Effector memory CD4-positive, alpha-beta T cell (primary cell): ENCODE measurements at places on chromosomes 7 and 10.

DNA sequence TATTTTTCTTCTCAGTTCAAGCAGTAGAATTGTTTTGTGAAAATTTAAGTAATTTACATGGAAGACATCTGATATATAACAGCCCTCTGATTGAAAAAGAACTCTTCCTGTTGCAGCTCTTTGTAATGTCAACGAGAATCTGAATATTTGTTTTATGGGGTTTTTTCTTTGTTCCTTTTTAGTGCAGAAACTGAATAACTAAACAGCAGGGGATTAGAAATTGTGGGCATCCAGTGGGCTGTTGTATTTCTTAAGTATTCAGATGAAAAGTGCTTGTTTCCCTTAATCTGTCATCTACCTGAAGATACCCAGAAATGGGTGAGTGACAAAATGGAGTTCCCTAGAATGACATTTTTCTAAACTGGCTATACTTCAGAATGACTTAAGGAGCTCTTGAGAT is 7.4 kb downstream of the ARL4A start:
- no peak for DNase-seq

DNA sequence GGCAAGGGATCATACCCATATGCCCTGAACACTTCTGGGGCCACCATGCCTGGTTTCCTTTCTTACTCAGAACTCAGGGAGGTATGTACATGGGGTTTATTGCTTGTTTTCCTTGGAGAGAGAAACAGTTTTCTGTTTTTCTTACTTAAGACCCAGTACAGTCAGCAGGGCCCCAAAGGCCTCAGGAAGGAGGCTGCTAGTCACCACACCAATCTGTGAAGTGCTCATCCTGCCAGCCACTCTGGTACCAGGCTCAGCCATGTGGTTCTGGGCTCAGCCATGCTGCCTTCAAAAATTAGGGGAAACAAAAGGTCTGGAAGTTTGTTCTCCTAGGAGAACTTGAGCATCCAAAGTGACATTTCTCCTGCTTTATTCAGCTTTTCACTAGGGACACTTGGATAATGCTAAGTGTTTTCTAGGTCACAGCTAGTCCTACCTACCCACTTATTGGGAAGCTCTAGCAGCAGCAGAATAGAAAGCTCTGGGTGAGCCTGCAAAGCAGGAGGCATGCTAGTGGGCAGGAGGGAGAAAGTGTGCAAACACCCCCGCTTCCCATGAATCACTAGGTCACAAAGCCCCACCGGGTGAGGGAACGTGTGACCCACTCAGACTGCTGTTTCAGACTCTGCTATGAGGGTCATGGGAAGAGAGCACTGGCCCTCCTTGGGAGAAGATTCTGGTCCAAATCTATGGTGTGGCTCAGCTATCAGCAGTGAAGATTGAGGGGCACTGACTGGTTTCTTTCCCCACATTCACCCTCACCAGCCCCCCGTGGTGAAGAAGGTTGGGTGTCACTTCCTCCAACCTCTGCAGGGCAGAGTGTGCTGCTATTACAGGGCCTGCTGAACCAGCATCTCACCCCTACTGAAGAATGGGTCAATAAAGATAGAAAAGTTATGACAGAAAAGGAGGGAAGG is 23.9 kb downstream of the NUDCD3 start:
- DNase-seq: no peak

GRCh38 chr10:76404531-76404930 is 973.1 kb downstream of the LRMDA start:
- no peak for DNase-seq

DNA sequence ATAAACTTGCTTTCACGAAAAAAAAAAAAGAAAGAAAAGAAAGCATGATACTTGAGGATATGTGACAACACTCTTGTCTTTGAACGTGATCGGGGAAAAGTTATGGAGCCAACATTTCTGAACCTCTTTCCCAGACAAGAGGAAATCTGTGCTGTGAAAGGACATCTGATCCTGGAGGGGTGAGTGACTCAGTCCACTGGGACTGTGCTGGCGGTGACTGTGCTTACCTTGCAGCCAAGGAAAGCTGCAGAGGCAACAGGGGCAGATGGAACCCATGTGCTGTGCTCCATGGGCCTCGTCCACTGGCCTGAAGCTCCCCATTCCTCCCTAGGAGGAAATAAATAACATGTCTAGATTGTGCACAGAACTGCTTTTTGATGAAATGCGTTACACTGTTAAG is 116.5 kb upstream of the RAB11FIP2 start:
- DNase-seq: no peak

GRCh38 chr7:2965745-2966270 is 77.9 kb downstream of the CARD11 start:
- no peak for DNase-seq

DNA sequence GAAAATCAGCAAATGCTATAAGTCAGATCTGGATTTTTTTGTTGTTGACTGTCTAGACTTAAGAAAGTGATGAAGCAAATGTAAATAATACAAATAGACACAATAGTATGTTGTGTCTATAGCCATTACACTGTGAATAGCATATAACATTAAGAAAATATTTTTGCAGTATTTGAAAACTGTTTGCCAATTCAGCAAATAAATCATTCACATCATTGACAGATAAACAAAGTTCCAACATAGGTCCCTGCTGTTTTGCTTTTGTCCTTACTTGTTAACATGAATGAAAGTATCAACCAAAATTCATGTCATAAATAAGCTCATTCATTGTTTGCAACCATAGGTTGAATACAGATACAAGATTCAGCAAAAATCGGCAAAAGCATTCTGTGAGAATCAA is 200.5 kb downstream of the KIF20B start:
- no peak for DNase-seq

DNA sequence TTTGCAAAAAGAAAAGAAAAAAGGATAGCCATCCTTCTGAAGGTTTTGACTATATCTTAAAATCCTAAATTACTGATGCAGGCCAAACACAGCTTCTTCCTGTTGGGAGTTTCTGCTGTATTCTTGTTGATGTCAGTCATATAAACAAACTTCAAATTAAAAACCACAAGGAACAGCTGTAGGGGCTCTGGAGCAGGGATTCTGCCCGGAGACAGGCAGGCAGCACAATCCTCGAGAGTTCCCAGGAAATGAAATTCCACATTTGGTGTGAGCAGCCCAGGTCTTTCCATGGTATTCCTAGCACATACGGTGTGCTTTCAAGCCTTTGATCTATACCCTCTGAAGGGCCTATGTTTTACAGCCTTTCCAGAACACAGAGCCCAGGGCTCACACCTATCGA is 43.2 kb downstream of the INSYN2A start:
- DNase-seq: no peak

DNA sequence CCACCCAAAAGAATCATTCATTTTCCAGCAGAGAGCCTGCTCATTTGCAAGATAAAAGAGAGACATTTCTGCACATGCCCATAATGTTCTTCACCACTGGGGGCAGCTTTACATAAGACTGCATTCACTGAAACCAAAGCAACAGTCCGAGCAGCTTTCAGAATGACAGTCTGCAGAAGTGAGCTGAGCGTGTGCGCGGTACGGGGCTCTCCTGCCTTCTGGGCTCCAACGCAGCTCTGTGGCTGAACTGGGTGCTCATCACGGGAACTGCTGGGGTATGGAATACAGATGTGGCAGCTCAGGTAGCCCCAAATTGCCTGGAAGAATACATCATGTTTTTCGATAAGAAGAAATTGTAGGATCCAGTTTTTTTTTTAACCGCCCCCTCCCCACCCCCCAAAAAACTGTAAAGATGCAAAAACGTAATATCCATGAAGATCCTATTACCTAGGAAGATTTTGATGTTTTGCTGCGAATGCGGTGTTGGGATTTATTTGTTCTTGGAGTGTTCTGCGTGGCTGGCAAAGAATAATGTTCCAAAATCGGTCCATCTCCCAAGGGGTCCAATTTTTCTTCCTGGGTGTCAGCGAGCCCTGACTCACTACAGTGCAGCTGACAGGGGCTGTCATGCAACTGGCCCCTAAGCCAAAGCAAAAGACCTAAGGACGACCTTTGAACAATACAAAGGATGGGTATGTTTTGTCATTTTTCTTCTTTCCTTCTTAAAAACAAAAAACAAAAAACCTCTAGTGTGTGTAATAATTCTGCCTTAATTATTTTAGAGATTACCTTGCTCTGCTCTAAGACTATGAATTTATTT is at the start of gene LRRTM3:
LRRTM3 (plus strand) TSS at position 141 of the 820 bp plus-strand sequence.
- DNase-seq: no peak

DNA sequence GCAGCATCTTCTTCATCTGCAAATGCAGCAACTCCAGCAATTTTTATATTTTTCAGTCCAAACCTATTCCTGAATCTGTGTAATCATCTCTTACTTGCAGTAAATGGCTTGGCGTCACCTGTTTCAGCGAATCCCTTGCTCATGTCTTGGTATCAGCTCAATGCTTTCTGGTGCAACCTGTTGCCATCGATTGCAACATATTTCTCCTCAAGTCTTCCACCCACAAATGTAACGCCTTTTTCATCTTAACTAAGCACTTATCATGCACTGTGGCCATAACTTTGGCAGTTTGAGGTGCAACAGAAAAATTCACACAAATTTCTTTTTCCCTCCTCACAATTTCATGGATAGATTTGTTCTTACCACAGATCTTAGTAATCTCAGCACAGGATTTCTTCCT is 168.3 kb downstream of the HERPUD2 start:
- DNase-seq: no peak

GRCh38 chr7:106872763-106873162 is 7.7 kb downstream of the PIK3CG start:
- DNase-seq: no peak

DNA sequence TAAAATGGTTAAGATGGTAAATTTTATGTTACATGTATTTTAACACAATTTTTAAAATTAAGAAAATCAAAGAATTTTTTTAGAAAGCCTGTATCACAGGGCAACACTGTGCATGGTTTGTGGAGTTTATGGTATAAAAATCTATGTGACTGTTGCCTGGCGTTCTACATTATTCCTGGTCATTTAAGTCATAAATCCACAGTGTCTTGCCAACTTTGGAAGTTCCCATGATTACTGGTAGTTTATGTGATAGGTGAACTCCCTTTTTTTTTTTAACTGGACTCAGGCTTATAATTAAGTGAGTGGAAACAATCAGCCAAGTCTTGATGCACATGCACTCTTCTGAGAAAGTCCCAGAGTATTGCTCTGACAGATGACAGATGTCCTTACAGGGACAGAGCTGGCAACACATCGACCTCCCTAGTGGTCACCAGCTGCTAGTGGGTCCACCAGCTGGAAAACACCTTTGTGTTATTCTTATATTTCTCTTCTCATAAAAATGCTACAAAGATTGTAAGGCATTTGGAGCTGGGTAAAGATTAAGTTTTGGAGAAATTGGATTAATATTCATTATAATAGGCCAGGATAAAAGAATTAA is 8.8 kb upstream of the STN1 start:
- DNase-seq: no peak

DNA sequence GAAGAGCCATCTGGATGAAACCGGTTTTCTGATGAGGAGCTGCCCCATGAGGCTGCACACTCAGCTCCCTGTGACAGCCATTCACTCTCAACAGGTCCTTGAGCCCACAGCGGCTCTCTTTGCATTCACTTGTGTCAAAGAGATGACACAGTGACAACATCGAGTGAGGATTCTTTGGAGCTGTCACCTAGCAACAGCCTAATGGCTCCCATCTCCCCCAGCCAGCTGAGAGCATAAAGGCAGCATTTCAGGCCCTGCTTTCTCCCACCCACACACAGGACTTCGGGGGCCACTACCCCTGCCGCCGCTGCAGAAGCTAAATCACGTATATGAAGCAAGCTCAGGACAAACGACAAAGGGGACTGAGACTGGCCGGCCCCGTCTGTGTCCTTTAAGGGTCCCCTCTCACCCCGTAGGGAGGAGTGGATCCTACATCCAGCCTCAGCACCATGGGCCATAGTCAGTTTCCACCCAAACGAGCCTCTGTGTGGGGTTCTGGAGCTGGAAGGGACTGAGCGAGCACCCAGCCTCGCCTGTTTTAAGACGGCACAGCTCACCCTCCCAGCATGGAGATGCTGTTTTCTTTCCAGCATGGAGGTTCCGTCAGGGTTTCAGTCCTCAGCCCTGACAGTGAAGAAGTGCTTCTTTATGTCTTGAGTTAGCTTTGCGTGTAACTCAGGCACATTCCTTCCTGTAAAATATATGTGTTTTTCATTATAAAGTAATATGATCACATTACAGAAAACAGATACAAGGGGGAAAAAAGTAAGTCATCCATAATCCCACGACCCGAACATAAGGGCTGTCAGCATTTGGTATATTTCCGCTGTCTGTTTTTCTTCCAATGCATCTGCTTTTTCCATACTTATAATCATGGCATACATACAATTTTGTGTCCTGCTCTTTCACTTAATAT is 4.9 kb downstream of the CPA4 start:
- DNase-seq: no peak

GRCh38 chr10:47024399-47025252 is 113.4 kb downstream of the PTPN20 start:
- DNase-seq: peak; percentile 24

DNA sequence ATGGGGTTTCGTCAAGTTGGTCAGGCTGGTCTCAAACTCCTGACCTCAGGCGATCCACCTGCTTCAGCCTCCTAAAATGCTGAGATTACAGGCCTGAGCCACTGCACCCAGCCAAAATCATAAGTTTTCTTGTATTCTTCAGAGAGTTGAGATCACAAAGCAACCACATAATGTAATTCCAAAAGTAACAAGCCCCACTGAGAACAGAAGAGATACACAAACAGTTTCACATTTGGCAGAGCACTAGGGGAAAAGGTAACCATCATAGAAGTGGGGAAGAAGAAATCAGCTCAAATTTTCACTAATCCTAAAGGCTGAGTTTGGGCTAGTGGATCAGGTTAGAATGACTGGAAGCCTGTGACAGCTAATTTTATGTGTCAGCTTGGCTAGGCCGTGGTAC is 5.4 kb upstream of the CEP41 start:
- DNase-seq: no peak

DNA sequence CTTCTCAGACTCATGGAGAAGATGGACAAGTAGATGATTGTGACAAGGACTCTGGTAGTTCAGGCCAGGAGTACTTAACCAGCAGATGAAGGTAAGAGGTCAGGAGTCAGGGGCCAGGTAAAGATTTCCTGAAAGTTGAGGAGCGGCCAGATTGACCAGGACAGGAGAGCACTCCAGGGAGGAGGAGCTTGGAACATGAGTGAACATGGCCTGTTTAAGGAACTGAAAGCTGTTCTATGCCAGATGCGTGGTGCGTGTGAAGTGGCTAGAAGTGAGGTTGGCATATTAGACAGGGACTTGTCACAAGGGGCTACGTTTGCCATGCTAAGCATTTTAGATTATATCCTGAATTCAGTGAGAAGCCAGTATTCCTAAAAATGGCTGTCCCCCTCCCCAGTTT is 157.2 kb downstream of the WNT2 start:
- DNase-seq: no peak

- DNase-seq: no peak
Observed at GRCh38 chr7:151494298-151495284, 25.1 kb downstream of the RHEB start.

- no peak for DNase-seq
Observed at GRCh38 chr10:75679536-75679935, 248.1 kb downstream of the LRMDA start.

- DNase-seq: no peak
Observed at GRCh38 chr7:67654642-67655041, 658.0 kb downstream of the TYW1 start.

DNA sequence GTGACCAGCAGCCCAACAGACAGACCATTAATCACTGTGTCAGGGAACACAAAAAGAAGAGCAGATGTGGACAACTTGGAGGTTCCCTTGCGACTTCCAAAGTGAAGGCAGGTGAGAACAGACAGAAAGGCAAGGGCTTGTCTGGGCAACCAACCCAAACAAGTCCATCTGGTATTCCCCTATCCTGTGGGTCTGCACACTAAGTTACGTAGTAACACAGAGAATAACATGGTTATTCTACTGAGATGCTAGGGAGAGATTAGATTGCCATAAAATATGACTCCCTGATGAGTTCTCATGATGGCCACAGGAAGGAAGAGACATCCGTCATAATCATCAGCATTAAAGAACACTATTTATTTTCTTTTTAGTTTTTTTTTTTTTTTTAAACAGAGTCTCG is 252.2 kb downstream of the CALN1 start:
- DNase-seq: no peak
